Activated naive CD4-positive, alpha-beta T cell treated with anti-CD3 and anti-CD28 coated beads for 36 hours (primary cell): ENCODE measurements at places on chromosomes 12 and 14.

DNA sequence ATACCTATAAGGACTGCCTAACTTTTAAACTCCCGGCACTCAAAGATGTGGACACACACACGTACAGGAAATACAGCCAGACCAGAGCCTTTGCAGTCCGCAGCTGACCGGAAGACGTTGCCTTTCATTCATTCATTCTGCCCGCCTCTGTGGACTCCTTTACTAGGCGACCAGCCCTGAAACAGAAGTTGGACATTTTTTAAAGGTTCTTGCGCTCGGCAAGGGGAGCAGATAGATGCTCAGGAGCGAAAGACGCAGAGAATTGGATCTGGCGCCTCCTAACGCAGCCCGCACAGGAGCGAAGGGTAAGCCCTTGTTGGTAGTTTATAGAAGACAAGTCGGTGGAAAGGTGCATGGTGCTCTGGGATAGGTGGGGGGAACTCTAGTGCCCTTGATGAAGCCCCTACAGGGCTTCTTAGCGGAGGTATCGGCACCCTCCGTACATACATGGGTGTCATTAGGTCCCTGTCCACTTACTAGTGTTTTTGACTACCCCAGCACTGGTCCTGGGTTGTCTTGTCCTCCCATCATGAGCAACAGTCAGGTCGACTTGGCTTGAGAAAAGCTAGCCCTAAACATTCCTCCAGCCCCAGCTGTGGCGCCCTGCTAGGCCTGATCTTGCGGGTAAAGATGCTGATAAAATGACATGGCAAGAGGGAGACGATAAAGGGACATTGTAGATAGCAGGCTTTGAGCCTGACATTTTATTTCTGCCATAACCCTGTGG, at the start of gene KDM2B:
KDM2B (minus strand) TSS at position 65 of the 727 bp plus-strand sequence. CDS start 112 bp downstream, outside the sequence.
- DNase-seq = peak; percentile 45

DNA sequence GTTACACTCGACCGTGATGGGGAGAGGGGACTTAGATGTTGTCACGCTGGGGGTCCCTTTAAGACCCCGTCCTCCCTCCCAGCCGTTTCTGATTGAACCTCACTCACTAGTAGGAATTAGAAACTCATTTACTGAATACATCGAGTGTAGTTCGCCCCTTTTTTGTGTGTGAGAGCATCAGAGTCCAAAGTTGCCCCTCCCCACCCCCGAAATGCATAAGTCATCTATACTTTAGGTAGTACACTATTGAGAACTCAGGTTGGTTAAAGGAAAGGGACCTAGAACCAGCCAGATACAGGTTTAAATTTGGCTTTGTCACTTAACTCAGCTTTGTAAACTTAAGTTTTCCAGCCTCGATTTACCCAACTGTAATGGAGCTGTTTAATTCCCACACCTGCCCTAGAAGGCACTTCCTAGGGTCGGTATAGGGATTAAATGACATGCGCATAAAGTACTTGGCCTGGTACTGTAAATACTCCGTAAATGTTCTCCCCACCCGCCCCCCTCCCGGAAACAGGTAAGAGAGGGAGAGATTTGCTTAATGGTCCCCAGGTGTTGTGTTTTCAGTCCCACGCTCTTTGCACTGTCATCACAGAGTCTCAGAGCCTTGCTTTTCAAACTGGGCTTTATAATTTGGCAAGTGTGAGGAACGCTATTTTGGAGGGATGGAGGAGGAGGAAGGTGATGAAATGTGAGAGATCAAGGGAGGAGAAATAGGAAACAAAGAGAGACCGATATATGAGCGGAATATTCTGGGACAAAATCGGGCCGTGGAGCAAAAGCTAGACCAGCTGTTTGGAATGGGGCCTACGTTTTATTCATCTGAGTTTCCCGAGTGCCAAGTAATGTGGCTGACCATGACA, 897 bp downstream of the SUDS3 start:
- DNase-seq = peak; percentile 29

DNA sequence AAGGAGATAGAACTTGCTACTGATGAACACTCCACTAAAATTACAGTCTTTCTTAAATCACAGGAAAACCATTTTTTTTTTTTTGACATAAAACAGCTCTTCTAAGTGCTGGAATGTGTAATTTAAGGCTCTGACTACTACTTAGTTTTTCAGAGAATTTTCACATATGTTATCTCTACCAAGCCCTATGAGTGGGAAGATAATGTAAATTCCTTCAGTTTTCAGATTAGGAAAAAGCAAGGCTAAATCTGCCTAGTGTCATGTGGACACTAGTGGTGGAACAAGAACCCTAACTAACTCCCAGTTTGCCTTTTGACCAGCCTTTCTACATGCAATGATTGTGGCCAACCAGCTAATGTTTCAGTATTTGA, 37.3 kb upstream of the CSRP2 start:
- no peak for DNase-seq

DNA sequence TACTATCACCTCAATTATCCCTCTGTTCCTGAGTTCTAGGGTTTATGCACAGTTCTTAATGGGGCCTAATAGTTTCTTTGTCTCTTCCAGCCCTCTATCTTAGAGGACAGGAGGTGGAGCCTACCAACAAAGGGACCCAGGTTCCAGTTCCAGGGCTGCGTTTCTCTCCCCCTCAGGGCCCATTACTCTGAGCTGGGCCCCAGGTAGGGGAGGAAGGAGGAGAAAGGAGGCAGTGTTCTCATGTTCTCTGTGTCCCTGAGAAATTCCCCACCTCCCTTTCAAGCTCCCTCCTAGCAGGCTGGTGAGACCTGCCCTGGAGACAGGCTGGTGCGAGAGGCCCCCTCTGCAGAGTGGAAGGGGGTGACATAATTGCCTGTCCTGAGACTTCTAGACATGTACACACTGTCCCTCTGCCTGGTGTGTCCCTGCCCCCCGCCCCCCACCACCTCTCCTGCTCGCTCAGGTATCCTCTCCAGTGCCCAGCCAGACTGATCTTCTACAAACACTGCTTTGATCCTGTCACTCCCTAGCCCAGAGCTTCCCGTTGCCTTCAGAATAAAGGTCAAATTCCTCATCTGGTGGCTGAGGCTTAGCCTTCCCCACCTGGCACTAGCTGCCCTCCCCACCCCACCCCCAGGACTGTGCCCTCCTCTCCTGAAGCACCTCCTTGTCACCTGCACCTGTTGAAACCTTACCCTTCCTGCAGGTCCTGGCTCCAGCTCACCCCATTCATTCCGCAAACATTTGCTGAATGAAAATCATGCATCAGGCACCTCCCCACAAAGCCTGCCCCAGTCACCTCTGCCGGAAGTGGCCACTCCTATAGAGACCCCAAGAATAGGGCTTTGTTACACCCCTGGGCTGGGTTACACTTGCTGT, 21.1 kb upstream of the KRT8 start:
- no peak for DNase-seq

DNA sequence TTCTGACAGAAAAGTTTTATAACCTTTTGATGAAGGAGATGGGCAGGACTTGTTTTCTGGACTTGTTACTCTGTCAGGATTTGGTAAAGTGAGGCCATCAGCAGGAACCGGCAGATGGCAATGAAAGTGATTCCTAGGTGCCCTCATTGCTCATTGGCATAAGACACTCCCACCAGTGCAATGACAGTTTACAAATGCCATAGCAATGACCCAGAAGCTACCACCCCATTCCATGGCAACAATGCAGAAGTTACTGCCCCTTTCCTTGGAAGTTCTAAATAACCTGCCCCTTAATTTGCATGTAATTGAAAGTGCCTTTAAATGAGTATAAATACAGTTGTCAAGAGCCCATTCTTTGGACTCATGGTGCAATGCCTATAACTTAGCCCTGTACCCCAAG, 222.6 kb downstream of the CEP128 start:
- DNase-seq = no peak

DNA sequence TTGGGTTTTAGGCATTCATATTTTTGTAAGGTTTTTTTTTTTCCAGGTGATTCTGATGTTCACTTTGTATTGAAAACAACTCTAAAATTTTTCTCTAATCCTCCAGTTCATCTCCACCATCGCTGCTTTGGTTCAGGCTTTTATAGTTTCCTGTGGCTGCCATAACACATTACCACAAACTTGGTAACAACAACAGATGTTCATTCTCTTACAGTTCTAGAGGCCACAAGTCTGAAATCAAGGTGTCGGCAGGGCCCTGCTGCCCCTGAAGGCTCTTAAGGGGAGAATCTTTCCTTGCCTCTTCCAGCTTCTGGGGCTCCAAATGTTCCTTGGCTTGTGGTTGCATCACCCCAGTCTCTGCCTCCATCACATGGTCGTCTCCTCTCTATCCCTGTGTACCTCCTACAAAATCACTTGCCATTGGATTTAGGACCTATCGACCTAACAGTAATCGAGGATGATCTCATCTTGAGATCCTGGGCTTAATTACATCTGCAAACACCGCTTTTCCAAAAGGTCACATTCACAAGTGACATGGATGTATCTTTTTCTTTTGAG, 55.2 kb downstream of the PELI2 start:
- DNase-seq = no peak
